ENCODE measurements at places on chromosomes 12 and 14.

DNA sequence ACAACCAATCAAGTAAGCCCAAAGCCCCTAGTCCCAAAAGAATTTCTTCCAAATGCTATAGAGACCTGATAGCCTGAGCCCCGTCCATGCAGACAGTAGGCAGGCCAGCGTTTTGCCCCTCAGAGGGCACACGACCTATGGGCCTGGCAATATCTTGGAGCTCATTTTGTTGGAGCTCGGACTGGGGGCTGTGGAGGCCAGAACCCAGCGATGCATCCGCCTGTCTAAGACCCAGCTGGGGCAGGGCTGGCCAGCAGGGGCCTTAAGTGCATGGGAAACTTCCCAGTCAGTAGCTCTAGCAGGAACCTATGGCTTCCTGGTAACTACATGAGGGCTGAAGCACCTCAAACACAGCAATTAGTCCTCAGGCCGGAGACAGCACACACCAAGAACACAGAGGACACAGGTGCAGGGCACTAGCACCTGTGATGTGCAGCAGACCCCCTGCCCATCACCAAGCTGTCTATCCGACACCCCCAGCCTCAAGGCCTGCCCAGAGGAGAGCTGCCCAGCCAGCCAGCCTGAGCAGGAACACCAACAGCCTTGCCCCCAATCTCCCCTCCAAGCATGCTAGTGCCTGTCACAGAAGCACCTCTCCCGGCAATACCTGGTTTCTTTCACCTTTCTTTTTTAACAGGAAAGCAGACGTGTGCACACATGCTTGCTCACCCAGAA, 50.8 kb downstream of the ARL6IP4 start:
- DNase-seq: no peak

GRCh38 chr12:124390442-124391097, 95.7 kb downstream of the RFLNA start:
- DNase-seq: no peak

DNA sequence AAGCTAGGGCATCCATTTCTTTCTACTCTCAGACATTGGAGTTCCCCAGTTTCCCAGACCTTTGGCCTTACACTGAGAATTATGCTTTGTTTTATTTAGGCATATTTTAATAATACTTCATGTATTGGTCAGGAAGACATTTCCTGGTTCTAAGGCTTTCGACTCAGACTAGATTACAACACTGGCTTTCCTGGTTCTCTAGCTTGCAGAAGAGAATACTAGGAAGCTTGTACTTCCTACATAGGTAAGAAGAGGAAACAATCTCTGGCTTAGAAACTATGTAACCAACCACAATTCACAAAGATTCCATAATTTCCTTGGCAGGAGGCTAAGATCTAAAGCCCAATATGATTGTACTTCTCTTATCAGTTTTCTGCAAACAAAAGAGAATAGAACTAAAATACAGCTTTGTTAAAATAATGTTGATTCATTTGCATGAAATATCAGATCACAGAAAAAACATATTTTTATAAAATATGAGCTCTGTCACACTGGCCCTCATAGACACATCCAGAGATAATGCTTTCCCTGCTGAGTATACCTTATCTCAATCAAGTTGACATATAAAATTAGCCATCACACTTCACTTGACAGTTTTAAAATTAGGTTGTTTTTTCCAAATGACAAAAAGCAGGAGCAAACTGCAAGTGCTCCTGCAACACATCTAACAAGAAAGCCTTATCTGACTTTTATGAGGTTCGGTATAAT, 30.5 kb downstream of the CLEC2D start:
- no peak for DNase-seq

GRCh38 chr14:96639550-96639949, 137.4 kb downstream of the PAPOLA start:
- DNase-seq: no peak

DNA sequence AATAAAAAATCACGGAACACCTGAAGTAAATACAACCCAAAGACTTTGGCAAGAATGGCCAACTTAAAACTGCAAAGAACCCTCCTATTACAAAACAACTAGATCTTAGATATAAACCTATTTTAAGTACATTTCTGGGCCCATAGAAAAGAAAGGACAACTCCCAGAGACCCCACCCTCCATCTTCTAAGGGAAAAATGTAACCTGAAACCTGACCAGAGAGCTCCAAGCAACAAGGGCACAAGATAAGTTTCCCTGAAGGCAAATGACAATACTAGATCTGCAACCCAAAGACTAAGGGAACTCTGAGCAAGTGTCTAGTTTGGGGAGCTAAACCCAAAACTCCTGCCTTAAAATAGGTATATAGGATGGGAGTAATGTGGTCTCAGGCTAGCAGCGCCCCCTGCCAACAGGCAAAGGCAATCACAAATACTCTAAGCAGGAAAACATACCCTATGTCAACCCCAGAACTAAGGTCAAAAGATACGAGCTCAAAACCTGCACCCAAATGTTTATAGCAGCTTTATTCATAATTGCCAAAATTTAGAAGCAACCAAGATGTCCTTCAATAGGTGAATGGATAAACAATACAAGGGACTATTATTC, 218.9 kb downstream of the ITPR2 start:
- DNase-seq: no peak

DNA sequence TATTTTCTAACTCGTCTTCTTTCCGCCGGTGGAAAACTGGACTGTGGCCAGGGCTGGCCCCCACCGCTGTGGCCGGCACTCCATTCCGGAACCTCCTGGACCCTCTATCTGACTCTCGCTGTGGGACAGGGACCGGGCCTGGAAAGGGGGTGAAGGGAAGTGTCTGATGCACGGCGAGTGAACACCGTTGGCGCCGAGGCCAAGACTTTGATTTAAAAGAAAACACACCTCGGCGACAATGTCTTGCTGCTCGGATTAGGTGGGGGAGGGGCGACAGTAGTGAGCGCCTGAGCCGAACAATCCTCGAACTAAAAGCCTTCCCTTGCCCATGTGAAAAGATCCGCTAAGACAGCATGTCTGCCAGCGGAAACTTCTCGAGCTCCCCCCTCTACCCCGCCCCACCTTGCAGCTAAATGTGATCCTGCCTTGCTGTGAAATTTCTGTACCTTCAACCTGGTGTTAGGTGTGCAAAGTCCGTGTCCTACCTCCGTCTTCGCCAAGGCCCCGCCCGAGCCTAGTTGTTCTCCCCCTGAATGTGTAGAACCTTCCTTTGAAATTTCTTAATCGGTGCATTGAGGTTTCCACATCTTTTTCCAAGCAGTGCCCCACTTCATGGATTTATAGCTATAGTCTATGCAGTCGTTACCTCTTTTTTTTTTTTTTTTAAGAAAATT, 862 bp upstream of the HOTAIR start:
- no peak for DNase-seq

DNA sequence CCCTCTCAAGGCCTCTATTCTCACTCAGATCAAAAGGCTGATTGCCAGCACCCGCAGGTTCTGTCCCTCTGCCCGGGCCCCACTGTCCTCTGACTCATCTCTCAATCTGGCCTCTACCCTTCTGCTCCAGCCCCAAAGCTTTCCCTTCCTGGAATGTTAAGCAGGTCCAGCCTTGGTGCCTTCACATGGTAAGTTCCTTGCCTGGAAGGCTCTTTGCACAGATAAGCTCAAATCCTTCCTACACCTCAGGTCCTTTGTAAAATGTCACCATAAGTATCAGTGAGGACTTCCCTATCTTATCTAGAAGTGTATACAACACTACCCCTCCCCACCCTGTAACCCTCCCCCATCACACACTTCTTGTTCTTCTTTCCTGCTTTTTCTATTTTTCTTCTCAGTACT, 22.2 kb downstream of the LPCAT3 start:
- no peak for DNase-seq

GRCh38 chr12:20451761-20452160, 83.4 kb downstream of the PDE3A start:
- DNase-seq: no peak

Measured in progenitor cell of endocrine pancreas (in vitro differentiated cells).